ENCODE measurements at places on chromosomes 5 and 9.

DNA sequence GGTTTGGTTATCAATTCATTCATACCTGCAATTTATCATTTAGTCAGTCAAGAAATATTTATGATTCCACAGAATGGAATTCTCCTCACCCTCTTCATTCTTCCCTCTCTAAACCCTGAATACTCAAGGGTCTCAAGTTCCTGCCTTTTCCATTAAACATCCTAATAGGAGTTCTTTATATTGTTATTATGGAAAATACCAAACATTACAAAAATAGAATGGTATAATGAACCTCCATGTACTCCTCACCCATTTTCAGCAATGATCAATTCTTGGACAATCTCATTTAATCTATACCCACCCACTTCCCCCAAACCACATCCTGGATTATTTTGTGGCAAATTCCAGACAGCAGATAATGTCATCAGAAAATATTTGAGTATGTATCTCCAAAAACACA lies 74.5 kb downstream of the ADAMTS12 start:
- no peaks in the 10 kb centered on the region for H3K4me1 ChIP-seq
- H3K36me3 ChIP-seq = no peaks in the 10 kb centered on the region
- H3K27ac ChIP-seq = no peak overlapping the region
- no peak for DNase-seq
- no peak overlapping the region for H3K4me3 ChIP-seq

- H3K36me3 ChIP-seq = no peaks in the 10 kb centered on the region
- H3K4me1 ChIP-seq = peaks cover 9% of the 10 kb centered on the region
- no peak for DNase-seq
- H3K4me3 ChIP-seq = no peak overlapping the region
- H3K27me3 ChIP-seq = no peaks in the 10 kb centered on the region
These were observed 109.3 kb upstream of the CPEB4 start for GRCh38 chr5:173778784-173779304.

DNA sequence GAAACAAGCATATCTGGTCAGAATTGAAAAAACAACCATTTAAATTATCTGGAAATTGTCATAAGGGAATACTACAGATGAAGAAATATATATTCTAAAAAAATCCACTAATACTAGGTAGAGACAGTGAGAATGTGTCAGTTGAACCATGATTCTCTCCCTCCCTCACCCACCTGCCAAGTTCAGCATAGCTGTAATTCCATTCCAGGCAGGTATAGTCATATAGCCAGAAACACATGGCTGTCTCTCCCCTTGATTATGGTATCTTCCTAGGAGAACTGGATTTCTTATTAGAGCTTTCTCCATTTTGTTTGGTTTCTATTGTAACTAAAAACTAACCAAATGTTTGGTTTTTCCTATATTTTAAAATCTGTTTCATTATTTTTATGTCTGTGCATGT lies 509.2 kb downstream of the CDH10 start:
- H3K27ac ChIP-seq = no peak overlapping the region
- no peaks in the 10 kb centered on the region for H3K27me3 ChIP-seq
- DNase-seq = no peak
- H3K4me3 ChIP-seq = no peak overlapping the region

DNA sequence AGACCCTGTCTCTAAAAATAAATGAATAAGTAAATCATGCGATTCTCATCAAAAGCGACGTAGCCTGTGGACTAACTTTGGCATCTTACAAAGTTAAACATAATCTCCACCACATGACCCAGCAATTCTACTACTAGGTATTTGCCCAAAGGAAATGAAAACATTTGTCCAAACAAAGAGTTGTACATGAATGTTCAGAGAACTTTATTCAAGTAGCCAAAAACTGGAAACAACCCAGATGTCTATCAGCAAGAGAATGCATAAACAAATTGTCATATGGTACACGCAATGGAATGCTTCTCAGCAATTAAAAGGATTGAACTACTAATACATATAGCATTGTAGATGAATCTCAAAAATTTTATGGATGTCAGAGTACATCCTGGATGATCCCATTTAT lies 82.6 kb downstream of the ADRB2 start:
- H3K36me3 ChIP-seq = no peaks in the 10 kb centered on the region
- no peak for DNase-seq
- no peak overlapping the region for H3K4me3 ChIP-seq
- H3K27me3 ChIP-seq = no peaks in the 10 kb centered on the region
- H3K27ac ChIP-seq = no peak overlapping the region
- H3K4me1 ChIP-seq = peaks cover 19% of the 10 kb centered on the region

DNA sequence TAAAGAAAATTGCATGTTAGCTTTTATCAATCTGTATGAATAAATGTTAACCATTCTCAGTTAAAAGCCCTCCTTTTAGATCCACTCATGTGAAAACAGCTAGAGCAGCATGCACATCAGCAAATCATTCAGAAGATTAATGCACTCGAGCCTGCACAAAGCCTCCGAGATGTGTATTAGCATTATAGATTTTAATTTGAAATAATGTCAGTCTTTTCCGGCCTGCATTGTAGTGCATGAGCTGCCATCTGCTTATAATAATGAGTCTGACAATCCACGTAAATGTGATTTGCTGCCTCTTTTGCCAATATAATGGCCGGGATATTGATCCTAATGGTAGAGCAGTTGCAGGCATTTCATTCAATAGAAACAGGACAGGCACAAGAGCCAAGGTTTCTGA lies 585.1 kb downstream of the IRX1 start:
- H3K27ac ChIP-seq = no peak overlapping the region
- no peaks in the 10 kb centered on the region for H3K27me3 ChIP-seq
- H3K36me3 ChIP-seq = no peaks in the 10 kb centered on the region
- no peaks in the 10 kb centered on the region for H3K4me1 ChIP-seq

- peaks cover 25% of the 10 kb centered on the region for H3K36me3 ChIP-seq
- no peaks in the 10 kb centered on the region for H3K27me3 ChIP-seq
- peak; percentile 14 for DNase-seq
- peaks cover 38% of the 10 kb centered on the region for H3K4me1 ChIP-seq
- H3K27ac ChIP-seq = no peak overlapping the region
These were observed 645 bp downstream of the SAP30L start for GRCh38 chr5:154446195-154447088.

- no peak overlapping the region for H3K4me3 ChIP-seq
- no peaks in the 10 kb centered on the region for H3K27me3 ChIP-seq
- DNase-seq = no peak
- H3K27ac ChIP-seq = no peak overlapping the region
- H3K4me1 ChIP-seq = no peaks in the 10 kb centered on the region
These were observed 215.6 kb upstream of the ADAMTS16 start for GRCh38 chr5:4924577-4924976.

- no peaks in the 10 kb centered on the region for H3K36me3 ChIP-seq
- no peak overlapping the region for H3K27ac ChIP-seq
- no peak for DNase-seq
These were observed 246.3 kb upstream of the MAP3K1 start for GRCh38 chr5:56569076-56569475.

- no peak overlapping the region for H3K4me3 ChIP-seq
- DNase-seq = no peak
- no peaks in the 10 kb centered on the region for H3K27me3 ChIP-seq
- peaks cover 59% of the 10 kb centered on the region for H3K36me3 ChIP-seq
- no peaks in the 10 kb centered on the region for H3K4me1 ChIP-seq
These were observed 28.5 kb downstream of the PTAR1 start for GRCh38 chr9:69731348-69731747.

- H3K36me3 ChIP-seq = no peaks in the 10 kb centered on the region
- no peak overlapping the region for H3K4me3 ChIP-seq
- DNase-seq = no peak
- no peak overlapping the region for H3K27ac ChIP-seq
- H3K4me1 ChIP-seq = no peaks in the 10 kb centered on the region
- no peaks in the 10 kb centered on the region for H3K27me3 ChIP-seq
These were observed 201.7 kb upstream of the TAS2R1 start for GRCh38 chr5:9831823-9832222.

DNA sequence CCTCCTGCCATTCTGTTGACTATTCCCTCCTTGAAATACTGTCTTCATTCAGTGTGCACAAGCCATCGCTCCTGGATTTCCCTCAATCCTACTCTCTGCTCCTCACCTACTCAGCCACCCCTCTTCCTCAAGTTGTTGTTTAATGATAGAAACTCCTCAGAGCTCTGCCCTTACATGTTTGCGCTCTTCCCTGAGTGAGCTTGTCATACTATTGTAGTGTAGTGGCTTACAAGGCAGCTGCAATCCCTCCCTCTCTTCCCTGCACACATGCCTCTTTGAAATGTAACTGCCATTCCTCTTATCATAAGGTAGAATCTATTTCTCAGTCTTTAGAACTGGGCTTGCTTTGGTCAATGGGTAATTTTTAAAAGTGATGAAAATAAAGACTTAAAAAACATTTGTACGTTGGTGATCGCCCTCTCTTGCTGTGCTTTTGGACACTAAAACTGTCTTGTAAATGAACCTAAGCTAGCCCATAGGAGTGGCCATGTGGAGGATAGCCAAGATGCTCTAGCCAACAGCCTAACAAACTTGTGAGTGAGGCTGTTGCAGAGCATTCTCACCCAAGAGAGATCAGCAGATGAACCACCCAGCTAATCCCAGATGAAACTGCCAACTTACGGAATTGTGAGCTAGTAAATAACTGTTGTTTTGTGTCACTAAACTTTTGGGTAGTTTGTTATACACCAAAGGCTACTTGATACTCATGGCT lies 18.1 kb upstream of the SMAD5 start:
- H3K36me3 ChIP-seq = no peaks in the 10 kb centered on the region
- no peak overlapping the region for H3K27ac ChIP-seq
- no peak for DNase-seq
- no peaks in the 10 kb centered on the region for H3K27me3 ChIP-seq
- no peaks in the 10 kb centered on the region for H3K4me1 ChIP-seq
- H3K4me3 ChIP-seq = no peak overlapping the region

DNA sequence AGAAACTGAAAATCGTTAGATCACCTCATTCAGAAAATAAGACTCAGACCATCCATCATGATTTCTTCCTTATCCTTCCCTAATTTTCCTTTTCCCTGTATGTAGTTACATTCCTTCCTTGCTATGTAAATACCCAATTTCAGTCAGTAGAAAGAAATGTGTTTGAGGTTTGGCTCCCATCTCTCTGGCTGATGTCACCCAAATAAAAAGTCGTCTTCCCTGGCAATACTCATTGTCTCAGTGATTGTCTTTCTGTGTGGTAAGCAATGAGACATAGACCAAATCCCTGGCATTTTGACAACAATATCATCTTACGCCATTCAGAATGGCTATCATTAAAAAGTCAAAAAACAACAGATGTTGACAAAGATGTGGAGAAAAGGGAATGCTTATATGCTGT lies 303.9 kb upstream of the EDIL3 start:
- H3K27me3 ChIP-seq = no peaks in the 10 kb centered on the region
- no peak overlapping the region for H3K4me3 ChIP-seq
- H3K36me3 ChIP-seq = no peaks in the 10 kb centered on the region
- no peak overlapping the region for H3K27ac ChIP-seq
- H3K4me1 ChIP-seq = no peaks in the 10 kb centered on the region
- DNase-seq = no peak

DNA sequence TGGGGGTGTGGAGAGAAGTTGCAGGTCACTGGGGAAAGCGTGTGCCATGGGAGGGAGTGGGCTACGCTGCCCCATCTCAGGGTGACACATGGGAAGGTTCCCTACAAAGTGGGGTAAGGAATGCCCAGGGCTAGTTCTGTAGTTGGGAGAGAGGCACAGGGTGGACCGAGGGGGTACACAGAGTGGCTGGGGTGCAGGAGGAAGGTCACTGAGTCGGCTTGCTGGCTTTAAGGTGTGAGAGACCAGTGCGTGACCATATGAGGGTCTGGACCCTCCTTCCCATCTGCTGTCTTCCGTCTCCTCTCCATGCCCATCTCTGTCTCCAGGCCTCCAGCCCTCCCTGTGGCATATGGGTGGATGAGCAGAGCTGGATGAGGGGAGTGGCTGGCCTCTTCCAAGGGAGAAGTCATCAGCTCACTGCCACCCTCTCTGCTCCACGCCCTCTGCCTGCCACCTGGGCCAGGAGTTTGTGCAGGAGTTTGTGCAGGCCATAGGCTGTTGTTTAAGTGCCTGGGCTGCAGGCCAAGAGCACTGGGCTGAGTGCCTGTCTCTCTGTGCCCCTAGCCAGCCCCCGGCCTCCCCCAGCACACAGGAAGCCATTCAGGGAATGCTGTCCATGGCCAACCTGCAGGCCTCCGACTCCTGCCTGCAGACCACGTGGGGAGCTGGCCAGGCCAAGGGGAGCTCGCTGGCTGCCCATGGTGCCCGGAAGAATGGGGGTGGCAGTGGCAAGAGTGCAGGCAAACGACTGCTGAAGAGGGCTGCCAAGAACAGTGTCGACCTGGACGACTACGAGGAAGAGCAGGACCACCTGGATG lies 96.8 kb downstream of the PHF2 start:
- H3K4me3 ChIP-seq = no peak overlapping the region
- H3K36me3 ChIP-seq = peaks cover 43% of the 10 kb centered on the region
- no peaks in the 10 kb centered on the region for H3K4me1 ChIP-seq

DNA sequence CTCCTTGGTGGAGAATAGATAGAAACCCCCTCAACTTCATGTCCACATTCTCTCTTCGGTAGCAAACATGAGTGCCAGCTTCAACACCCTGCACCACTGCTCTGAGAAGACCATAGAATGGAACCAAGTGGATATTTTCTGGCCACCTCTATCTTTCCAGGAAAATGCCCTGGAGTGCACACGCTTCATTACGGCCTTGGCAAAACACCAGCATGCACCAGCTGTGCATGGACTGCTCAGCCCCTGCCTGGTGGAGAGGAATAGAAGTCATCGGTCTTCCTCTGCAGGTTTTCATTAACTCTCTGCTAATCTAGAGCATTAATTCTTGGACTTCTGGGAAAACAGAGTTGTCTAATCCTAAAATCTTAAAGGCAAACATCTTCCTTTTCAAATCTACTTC lies 211.6 kb upstream of the TMEM161B start:
- H3K4me3 ChIP-seq = no peak overlapping the region
- no peaks in the 10 kb centered on the region for H3K36me3 ChIP-seq
- H3K4me1 ChIP-seq = no peaks in the 10 kb centered on the region
- peaks cover 5% of the 10 kb centered on the region for H3K27me3 ChIP-seq

DNA sequence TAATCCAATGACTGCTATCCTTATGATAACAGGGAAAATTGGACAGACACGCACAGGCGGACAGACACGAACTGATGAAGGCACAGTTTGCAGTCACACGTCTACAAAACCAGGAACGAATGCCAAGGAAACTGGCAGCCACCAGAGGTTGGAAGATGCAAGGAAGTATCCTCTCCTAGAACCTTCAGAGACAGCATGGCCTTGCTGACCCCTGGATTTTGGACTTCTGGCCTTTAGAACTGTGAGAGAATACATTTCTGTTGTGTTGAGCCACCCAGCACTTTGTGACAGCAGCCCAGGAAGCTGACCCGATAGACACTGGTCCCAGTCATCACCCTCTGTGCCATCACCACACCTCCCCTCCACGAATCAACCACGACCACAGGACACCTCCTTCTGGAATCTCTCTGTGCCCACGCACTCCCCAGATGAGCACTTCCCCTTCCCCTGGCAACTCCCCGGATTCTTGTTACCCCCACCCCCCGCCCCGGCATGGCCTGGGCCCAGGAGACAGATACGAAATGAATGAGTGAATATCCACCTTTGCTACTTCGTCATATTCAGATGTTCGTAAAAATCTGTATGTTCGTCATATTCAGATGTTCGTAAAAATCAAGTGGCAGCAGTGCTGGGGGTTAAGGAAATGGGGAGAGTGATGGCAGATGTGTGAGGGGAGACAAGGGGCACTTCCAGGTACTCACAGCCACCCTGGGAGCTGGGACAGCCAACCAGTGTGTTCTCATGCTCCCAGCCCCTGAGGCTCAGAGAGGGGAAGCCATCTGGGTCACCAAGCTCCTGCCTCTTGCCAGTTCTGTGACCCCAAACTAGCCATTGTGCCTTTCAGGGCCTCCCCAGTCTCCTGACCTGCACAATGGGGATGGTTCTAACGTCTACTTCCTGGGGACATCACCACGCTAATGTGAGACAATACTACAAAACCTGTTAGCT lies 18.5 kb downstream of the GBGT1 start:
- DNase-seq = no peak
- no peak overlapping the region for H3K4me3 ChIP-seq
- peaks cover 85% of the 10 kb centered on the region for H3K4me1 ChIP-seq
- H3K27ac ChIP-seq = peak overlapping the region; percentile 71
- no peaks in the 10 kb centered on the region for H3K27me3 ChIP-seq
- H3K36me3 ChIP-seq = peaks cover 10% of the 10 kb centered on the region
